Osteoblast (primary cell): ENCODE measurements at places on chromosomes 7 and 10. TPM values are rescaled to one million over a fixed set of nuclear protein-coding genes. Genes with fewer than 3 reads are reported as not detected.

Gene AGR2
- not detected in 2 replicates for total RNA-seq

Gene CYP3A4
- total RNA-seq: not detected in 2 replicates

Gene PTF1A
- not detected in 2 replicates for total RNA-seq

DNA sequence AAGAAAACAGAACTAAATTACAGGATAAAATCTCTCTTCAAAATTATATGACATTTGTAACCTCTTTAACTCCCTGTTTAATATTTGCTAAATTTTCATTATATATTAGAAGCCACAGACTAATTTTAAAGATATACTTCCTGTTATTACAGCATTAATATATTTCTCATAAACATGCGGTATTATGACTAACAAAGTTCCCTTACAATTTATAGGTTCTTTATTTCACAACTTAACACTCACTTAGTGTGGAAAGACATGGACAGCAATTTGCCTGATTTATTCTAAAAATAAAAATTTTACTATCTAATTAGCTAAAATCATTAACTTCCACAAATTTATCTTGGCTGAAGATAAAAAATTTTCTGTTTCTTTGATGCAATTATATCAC is 29.0 kb downstream of the CTNNA3 start:
- no peak for DNase-seq

- DNase-seq: no peak
Measured at GRCh38 chr10:59126991-59127390, 49.5 kb upstream of the PHYHIPL start.

GRCh38 chr7:46651070-46651469 is 730.0 kb upstream of the IGFBP3 start:
- no peak for DNase-seq

DNA sequence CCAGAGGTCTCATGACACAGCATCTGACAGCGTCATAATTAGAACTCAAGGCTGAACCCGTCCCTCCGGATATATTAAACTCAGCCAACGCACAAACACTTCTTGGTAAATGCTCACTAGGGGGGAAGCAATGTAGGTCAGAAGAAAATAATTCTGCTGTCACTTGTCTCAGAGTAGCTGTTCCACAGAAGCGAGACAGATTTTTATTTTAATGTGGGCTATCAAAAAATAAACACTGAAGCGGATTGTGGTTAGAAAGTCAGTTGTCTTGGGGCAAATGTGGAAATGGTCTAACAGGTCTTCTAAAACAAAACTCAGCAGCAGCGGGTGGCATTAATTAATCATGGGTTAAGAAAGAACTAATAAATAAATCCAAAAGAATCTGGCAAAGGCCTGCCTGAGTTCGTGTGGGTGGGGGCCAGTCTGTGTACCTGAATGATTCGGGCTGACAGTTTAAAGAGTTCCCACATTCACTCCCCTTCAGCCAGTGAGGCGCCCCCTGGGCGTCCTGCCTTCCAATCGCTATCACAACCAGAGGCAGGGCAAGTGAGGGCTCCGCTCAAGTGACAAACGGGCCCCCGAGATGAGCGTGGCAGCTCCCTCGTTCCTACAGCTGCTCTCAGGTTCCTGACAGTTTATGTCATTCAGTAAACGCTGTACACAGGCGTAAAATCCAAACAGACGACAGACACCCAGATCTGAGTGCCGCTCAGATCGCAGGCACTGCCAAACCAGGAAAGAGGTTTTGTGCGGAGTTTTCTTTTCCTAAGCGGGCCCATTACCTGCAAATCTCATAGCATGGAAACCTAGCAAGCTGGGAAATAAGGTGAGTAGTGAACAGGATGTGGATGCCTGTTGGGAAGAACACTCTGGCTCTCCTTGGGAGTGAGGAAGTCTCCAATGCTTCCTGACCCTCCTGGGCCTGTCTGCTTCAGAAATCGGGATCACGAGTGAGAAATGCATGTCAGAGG is 52.9 kb downstream of the NRAP start:
- peak; percentile 25 for DNase-seq

DNA sequence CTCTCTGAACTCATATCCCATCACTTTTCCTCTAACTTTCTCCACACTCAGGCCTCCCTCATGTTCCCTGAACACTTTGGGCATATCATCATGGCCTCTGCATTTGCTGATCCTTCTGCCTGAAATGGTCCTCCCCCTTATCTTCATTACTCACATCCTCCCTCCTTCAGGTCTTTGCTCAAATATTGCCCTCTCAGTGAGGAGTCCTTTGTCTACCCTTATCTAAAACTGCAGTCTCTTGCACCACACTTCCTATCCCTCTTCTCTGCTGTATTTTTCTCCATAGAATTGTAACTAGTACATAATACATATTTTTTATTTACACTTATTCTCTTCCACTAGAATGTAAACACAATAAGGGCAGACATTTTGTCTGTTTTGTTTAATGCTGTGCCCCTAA is 41.7 kb downstream of the DNAJC1 start:
- DNase-seq: no peak

GRCh38 chr10:69285699-69286098 is 7.4 kb downstream of the HK1 start:
- no peak for DNase-seq

GRCh38 chr7:43449577-43449976 is 133.3 kb upstream of the STK17A start:
- DNase-seq: no peak
